Stomach (tissue), 19 donors: ENCODE measurements at places on chromosomes 13 and 19.

DNA sequence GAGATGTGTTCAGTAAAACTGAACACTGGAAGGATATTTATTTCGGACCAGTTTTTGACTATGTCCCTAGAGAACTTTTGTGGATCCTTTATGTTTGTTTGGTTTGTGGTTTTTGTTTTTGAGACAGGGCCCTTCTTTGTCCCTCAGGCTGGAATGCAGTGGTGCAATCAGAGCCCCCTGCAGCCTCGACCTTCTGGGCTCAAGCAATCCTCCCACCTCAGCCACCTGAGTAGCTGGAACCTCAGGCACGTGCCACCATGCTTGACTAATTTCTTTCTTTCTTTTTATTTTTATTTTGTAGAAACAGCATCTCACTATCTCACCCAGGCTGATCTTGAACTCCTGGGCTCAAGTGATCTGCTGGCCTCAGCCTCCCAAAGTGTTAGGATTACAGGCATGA, 955 bp upstream of the ZNF709 start:
- no peak for DNase-seq

DNA sequence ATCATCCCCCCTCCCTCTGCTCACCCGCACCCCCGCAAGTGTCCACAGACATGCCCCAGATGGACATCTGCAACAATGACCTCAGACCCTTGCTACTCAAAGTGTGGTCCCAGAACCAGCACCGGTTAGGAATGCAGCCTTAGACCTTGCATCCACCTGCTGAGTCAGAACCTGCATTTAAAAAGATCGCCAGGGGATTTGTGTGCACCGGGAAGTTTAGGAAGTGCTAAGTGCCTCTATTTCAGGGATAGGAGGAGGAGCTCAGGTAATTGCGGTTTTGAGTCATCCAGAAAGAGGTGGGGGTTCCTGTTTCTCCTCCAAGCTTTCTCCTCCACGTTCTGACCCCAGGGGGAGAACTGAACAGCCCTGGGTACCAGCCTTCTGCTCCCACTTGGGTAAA, 46.2 kb downstream of the CACNA1A start:
- no peak for DNase-seq

GRCh38 chr13:90713441-90714133, 633.9 kb upstream of the MIR17HG start:
- DNase-seq, result no peak

- no peak for DNase-seq
Observed at GRCh38 chr13:100646871-100647270, 27.7 kb downstream of the TMTC4 start.

GRCh38 chr19:7611541-7612279, 16.0 kb downstream of the CAMSAP3 start:
- no peak for DNase-seq

GRCh38 chr19:2355168-2356035, 4.7 kb upstream of the TMPRSS9 start:
- no peak for DNase-seq

- peak; percentile 84 for DNase-seq
Observed at GRCh38 chr13:76813891-76814290, 72.3 kb downstream of the KCTD12 start.

DNA sequence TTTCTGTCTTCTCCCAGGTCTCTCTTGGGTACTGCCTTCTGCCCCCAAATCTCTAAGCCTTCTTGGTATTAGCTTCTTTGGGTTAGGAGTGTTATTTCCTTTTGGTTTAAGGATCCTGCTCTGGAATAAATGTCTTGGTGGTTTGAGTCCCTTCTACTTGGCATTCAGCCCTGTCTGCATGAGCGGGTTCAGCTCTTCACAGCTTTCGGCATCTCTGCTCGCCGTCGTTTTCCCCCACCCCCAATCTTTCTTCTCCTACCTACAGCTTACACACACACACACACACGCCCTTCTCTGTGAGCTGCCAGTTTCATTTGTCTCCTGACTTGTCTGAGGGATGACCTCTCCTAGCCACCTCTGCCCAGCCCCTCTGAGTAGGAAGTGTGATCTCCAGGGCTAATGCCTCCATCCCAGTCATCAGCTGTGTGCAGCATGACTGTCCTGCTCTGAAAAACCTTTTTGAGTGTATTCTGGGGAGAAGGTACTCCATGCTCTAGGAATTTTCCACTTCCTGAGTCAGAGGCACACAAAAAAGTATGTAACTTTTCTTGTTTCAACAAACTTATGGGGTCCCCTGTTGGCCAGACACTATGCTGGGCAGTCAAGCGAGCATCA, 4.7 kb downstream of the CNOT3 start:
- no peak for DNase-seq

- peak; percentile 95 for DNase-seq
Observed at GRCh38 chr19:50330365-50331078, 1.3 kb upstream of the KCNC3 start.

GRCh38 chr13:112145551-112146360, 78.8 kb downstream of the SOX1 start:
- peak; percentile 18 for DNase-seq

- DNase-seq, result no peak
Observed at GRCh38 chr13:102582256-102582655, 14.5 kb upstream of the TPP2 start.

DNA sequence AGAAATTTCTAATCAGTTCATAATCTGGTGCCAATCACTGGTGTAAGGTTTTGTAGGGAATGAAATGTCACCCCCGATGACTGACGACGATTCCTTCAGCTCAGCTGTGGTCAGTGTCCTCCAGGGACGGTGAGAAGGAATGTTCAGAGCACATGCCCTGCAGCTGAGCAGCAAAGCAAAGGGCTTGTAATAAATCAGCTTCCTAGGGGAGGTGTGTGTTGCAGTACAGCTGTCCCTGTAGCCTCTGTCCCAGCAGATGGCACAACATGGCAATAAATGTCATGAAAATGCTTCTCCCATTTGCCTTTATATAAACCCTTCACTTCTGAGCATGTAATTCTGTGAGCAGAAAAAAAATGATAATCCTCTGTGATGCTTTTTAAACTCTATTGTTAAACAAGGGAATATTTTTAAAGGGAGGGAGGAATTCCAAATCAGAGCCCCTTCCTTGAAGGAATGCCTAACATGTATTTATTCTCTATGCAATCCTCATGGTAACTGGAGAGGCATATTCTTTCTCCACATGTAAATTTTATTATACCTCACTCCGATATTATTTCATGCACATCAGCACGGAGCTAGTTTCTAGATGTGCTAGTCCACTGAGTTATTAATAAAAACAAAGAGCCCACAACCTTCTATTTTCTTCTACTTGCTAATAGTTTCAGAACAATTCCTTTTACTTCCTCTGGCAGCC, 102.5 kb downstream of the FAM216B start:
- DNase-seq, result peak; percentile 70

DNA sequence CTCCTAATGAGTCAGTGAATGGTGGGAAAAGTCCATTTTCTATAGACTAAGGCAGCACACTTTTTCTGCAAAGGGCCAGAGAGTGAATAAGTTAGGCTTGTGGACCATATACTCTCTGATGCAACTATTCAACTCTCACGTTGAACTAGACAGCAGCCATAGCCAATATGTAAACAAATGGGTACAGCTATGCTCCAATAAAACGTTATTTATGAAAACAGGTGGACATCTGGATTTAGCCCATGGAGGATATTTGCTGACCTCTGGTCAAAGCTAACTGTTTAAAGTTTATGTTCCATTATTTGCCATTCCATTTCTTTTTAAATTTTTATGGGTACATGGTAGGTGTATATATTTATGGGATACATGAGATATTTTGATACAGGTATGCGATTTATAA, 4.7 kb upstream of the CCDC169 start:
- DNase-seq, result no peak

GRCh38 chr19:31139871-31140505, 209.2 kb downstream of the TSHZ3 start:
- no peak for DNase-seq

- peak; percentile 49 for DNase-seq
Observed at GRCh38 chr19:2477732-2478191, 1.8 kb downstream of the GADD45B start.

DNA sequence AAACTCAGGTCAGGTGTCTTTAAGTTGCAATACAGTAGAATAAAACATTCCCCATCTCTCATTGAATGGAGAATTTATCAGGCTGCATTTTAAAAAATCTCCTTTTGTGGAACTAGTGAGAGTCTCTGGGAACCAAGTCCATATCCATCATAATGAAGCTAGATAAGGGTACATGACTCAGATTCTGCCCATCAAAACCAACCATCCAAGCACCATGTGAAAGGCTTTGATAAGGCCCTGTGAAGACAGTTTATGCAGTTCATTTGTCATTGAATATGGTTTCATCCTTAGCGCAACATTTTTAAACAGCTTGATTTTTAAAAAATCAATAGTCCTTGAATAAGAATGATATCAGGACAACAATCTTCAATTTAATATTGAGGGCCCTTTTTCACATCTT, 56.3 kb upstream of the DIAPH3 start:
- no peak for DNase-seq

DNA sequence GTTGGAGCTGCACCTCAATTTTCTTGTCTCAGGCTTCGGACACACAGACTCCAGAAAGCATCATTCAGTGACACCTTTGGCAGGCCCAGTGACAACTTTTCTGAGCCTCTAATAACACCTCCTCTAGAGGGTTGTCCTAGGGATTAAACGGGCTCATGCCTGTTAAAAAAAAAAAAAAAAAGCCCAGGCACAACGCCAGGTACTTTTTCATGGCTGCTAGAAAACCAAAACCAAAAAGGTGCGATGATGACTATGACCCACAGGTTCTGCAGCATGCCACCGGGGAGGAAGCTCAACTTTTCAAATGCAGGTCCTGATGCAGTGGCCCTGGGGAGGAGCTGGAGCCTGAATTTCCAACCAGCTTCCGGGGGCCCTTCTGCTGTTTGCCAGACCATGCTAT, 184.2 kb downstream of the ABCC4 start:
- no peak for DNase-seq

DNA sequence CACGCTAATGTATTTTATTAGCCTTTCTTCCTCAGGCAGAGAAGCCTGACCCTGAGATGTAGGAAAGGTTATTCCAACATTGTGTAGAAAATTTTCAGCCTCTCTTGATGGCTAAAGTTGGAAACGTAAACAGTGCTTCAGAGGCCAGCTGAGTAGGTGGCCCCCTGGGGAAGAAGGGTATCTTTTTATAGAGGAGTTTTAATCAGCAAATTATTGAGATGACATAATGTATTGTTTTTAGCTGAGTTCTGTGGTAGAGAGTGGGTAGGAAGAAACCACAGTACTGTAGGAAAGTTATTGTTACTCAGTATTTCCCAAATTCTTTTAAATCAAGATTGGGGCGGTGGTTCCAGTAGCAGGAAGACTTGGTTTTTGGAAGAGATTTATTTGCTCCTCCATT, 268.8 kb downstream of the DLEU7 start:
- DNase-seq, result no peak

DNA sequence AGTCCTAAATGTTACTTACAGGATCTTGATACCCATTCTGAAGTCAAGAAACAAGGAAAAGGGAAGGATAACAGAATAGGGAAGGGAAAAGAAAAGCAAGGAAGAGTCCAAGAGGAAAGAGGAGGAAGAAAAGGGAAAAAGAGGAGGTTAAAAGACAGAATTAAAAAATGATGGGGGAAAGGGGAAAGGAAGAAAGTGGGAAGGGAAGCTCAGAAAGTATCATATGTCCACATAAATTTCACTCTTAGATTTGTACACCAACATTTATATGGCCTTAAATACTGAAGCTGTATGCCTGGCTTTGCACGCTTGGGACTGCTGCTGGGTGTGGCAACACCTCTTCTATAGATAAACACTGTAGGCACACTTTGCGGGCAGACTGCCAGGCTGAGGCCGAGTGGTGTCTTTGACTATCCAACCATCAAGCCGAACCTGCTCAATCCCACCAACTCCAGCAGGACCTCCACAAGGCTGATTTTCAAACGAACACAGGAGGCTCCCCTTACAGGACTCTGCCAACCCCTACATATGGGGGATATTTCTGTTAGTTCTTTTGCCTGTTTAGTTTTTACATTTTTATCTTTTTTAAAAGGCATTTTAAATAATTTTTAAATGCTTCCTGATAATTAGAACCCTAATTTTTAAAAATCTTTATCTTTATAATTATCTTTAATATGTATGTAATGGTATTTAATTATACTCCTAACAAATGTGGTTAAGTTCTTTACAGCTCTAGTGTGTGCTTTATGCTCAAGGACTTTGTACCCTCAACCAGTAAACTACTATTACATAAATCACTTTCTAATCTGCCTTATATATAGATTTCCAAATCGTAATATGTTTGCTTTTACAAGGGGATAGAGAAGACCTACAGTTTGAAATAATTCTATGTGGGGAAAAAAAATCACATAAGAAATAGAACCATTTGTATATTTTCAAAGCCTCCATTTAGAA, 154.2 kb downstream of the DIAPH3 start:
- DNase-seq, result peak; percentile 82
